Activated CD8-positive, alpha-beta memory T cell treated with anti-CD3 and anti-CD28 coated beads, Interleukin-2, amount 10 ng/mL, durations not matched to agents 7 days and 5 days (primary cell): ENCODE measurements at places on chromosomes 7 and 10.

GRCh38 chr10:79052291-79053080 lies 16.3 kb upstream of the ZMIZ1 start:
- no peak overlapping the region for H3K4me3 ChIP-seq
- no peak overlapping the region for H3K27ac ChIP-seq
- H3K4me1 ChIP-seq = peaks cover 23% of the 10 kb centered on the region
- DNase-seq = no peak

- no peak overlapping the region for H3K4me3 ChIP-seq
- DNase-seq = no peak
- H3K27me3 ChIP-seq = no peaks in the 10 kb centered on the region
- H3K36me3 ChIP-seq = peaks cover 11% of the 10 kb centered on the region
- peaks cover 19% of the 10 kb centered on the region for H3K4me1 ChIP-seq
These were observed 7.3 kb downstream of the MAFK start for GRCh38 chr7:1537535-1538412.

DNA sequence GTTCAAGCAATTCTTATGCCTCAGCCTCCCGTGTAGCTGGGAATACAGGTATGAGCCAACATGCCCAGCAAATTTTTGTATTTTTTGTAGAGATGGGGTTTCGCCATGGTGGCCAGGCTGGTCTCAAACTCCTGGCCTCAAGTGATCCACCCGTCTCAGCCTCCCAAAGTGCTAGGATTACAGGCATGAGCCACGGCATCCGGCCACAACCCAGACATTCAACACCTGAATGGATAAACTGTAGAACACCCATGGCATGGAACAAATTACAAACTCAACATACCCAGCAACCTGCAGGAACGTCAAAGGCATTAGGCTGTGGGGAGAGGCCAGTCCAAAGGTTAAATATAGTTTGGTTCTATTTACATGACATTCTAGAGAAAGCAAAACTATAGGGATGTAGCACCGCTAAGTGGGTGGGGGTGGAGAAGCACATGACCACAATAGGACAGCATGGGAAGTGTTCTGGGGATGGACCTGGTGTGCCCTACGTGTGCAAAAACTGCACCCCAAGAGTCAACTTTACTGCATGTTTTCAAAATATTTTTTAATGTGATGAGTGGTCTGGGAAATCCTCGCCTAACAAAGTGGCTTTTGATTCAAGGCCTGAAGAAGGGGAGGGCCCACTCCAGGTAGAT lies 6.5 kb upstream of the PGAM2 start:
- H3K27me3 ChIP-seq = no peaks in the 10 kb centered on the region
- DNase-seq = no peak
- no peak overlapping the region for H3K4me3 ChIP-seq
- no peak overlapping the region for H3K27ac ChIP-seq
- peaks cover 10% of the 10 kb centered on the region for H3K36me3 ChIP-seq
- H3K4me1 ChIP-seq = peaks cover 11% of the 10 kb centered on the region

DNA sequence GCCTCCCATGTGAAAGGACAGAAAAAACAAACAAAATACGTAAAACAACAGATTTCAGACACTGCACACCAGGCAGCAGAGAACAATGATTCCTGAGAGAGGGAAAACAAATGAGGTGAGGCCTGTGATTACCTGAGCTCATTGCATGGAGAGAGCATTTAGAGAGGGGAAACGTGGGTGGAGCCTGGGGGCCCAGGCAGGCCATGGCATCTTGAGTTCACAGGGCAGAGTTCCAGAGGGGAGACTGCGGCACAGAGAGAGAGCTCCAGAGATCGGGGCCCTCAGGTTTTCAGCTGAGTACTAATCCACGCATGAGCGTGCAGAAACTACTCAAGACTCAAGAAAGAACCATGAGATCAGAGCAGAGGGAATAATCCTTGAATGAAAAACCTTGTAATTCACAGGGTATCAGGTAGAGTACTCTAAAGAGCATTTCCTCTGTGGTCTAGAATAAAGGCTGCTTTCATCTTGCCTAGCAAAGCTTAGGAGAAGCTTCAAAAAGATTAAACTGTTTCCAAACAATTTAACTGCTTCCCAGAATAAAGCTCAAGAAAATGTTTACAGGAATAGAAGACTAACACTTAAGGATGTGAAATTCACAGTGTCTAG lies 46.6 kb upstream of the ARHGAP12 start:
- no peak overlapping the region for H3K4me3 ChIP-seq
- H3K36me3 ChIP-seq = peaks cover 1% of the 10 kb centered on the region
- no peaks in the 10 kb centered on the region for H3K27me3 ChIP-seq
- DNase-seq = no peak
- H3K27ac ChIP-seq = no peak overlapping the region
- peaks cover 22% of the 10 kb centered on the region for H3K4me1 ChIP-seq

DNA sequence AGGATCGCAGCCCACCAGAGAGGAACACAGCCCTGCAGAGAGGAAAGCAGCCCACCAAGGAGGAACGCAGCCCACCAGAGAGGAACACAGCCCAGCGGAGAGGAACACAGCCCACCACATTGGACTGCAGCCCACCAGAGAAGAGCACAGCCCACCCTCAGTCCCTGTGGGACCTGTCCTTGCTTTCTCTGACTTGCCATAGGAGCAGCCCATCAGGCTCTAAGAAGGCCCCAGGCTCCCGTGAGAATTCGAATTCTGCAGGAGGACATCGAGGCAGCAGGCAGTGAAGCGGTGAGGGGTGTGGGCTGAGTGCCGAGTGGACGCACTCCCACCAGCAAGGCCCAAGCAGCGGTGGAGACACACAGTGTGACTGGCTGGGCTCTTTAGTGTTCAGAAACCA lies 59.1 kb downstream of the HTR5A start:
- H3K4me3 ChIP-seq = no peak overlapping the region
- no peak for DNase-seq
- no peaks in the 10 kb centered on the region for H3K36me3 ChIP-seq
- peaks cover 6% of the 10 kb centered on the region for H3K27me3 ChIP-seq
- no peaks in the 10 kb centered on the region for H3K4me1 ChIP-seq

DNA sequence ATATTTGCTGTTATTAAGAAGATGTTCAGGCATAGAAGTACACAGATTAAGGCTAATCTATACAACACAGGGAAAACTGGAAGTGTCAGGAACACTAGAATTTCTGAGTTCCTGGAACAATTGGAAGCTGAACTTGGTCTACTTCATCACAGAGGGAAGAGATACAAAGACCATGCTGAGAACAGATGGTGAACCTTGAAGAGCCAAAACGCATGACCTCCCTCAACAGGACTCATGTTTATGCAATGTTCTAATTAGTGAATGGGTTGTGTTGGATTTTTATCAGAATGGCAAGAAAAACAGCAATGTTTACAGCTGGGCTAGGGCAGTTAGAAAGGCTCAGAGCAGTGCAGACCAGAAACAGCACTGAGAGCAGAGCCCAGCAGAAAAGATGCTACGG lies 94.9 kb downstream of the SFMBT2 start:
- peaks cover 27% of the 10 kb centered on the region for H3K36me3 ChIP-seq
- no peaks in the 10 kb centered on the region for H3K27me3 ChIP-seq
- H3K27ac ChIP-seq = no peak overlapping the region

DNA sequence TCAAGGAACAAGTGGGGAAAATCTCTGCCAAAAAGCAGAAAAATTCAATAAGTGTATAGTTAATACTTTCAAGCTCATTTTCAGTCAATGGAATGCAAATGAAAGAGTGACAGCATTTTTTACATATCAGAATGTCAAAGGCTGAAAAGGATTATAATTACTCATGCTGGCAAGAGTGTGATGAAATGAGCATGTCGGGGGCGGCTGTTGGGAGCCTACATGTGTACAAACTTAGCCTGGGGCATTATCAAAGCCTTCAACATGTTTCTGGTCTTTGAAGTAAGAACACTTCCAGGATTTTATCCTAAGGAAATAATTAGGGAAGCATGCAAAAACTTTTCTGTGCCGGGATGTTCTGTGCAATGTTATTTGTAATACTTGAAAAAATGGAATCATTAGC lies 221.7 kb upstream of the LYZL1 start:
- H3K36me3 ChIP-seq = no peaks in the 10 kb centered on the region
- DNase-seq = no peak
- H3K27ac ChIP-seq = no peak overlapping the region
- no peaks in the 10 kb centered on the region for H3K27me3 ChIP-seq
- H3K4me1 ChIP-seq = no peaks in the 10 kb centered on the region

DNA sequence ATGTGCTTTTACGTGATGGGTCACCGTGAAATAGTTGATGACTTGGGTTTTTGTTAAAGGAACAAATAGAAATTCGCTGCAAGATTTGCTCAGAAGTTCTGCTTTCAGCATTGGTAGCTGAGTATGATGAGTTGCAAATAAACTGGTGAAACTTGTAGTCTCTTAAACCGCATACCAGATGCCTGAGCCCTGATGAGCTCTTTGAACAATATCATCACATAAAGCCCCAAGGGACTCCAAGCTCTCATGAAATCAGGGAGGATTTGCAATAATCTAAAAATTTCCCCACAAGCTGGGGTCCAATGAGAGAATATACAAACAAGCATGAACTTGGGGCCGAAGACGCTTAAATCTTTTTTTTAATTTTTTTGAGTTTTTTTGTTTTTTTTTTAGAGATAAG lies 312.4 kb downstream of the CALN1 start:
- no peaks in the 10 kb centered on the region for H3K36me3 ChIP-seq
- H3K4me3 ChIP-seq = no peak overlapping the region
- H3K4me1 ChIP-seq = no peaks in the 10 kb centered on the region
- no peak for DNase-seq
- no peaks in the 10 kb centered on the region for H3K27me3 ChIP-seq

- H3K4me1 ChIP-seq = peaks cover 22% of the 10 kb centered on the region
- H3K27me3 ChIP-seq = peaks cover 58% of the 10 kb centered on the region
- no peak for DNase-seq
- H3K36me3 ChIP-seq = peaks cover under 1% of the 10 kb centered on the region
These were observed 787 bp upstream of the PLEKHA1 start for GRCh38 chr10:122373721-122374120.

- no peaks in the 10 kb centered on the region for H3K4me1 ChIP-seq
- DNase-seq = no peak
- no peak overlapping the region for H3K27ac ChIP-seq
- no peaks in the 10 kb centered on the region for H3K36me3 ChIP-seq
- H3K27me3 ChIP-seq = peaks cover 5% of the 10 kb centered on the region
These were observed 20.4 kb upstream of the LMTK2 start for GRCh38 chr7:98086281-98086718.

GRCh38 chr10:86756511-86757112 lies at the start of gene BMPR1A:
TSS of gene BMPR1A (plus strand) at chr10:86756619. CDS start at chr10:86876019, 119,400 bp downstream.
- peaks cover 19% of the 10 kb centered on the region for H3K27me3 ChIP-seq
- peaks cover 52% of the 10 kb centered on the region for H3K4me1 ChIP-seq
- peak within 1 kb of the TSS; percentile 82 for H3K27ac ChIP-seq
- no peak for DNase-seq

DNA sequence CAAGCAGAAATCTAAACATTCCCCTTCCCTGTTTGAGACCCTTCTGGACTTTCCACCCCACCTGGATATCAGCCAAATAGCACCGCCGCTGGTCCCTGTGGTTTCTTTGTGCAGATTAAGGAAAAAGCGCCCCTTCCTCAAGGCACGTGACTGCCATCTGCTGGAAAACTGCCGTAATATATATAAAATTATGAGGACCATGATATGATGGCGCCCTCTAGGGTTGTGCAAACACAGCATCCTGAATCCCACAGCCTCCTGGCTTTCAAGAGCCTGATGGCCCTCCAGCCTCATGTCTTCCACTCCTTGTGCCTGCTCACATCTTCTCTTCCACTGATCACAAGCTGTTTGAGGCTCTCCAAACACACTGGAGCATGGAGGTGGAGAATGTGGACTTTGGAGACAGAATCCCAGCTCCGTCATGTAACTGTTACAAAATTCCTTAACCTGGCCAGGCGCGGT lies 121.3 kb downstream of the MYL10 start:
- no peak overlapping the region for H3K4me3 ChIP-seq
- no peak overlapping the region for H3K27ac ChIP-seq
- no peaks in the 10 kb centered on the region for H3K36me3 ChIP-seq
- peak; percentile 56 for DNase-seq
- peaks cover 23% of the 10 kb centered on the region for H3K4me1 ChIP-seq
- H3K27me3 ChIP-seq = peaks cover 7% of the 10 kb centered on the region

DNA sequence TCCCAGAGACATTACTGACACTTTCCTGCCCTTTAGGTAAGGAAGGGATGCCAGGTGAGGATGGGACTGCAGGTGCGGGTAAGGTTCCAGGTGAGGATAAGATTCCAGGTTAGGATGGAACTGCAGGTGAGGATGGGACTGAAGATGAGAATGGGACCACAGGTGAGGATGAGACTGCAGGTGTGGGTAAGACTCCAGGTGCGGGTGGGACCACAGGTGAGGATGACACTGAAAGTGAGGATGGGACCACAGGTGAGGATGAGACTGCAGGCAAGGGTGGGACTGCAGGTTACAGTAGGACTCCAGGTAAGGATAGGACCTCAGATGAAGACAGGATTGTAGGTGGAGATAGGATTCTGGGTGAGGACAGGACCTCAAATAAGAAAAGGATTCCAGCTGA lies 322.3 kb downstream of the WDR37 start:
- peaks cover 31% of the 10 kb centered on the region for H3K27me3 ChIP-seq
- peak; percentile 11 for DNase-seq
- no peak overlapping the region for H3K27ac ChIP-seq
- H3K4me3 ChIP-seq = no peak overlapping the region
- H3K36me3 ChIP-seq = no peaks in the 10 kb centered on the region
- H3K4me1 ChIP-seq = no peaks in the 10 kb centered on the region

- H3K4me3 ChIP-seq = no peak overlapping the region
- no peak for DNase-seq
- no peaks in the 10 kb centered on the region for H3K4me1 ChIP-seq
- H3K27me3 ChIP-seq = no peaks in the 10 kb centered on the region
- no peaks in the 10 kb centered on the region for H3K36me3 ChIP-seq
These were observed 392.1 kb upstream of the MTPN start for GRCh38 chr7:136369225-136369624.

- no peak for DNase-seq
- H3K4me1 ChIP-seq = no peaks in the 10 kb centered on the region
- no peaks in the 10 kb centered on the region for H3K27me3 ChIP-seq
- H3K27ac ChIP-seq = no peak overlapping the region
- no peaks in the 10 kb centered on the region for H3K36me3 ChIP-seq
- no peak overlapping the region for H3K4me3 ChIP-seq
These were observed 110.1 kb downstream of the CD36 start for GRCh38 chr7:80748363-80749042.

GRCh38 chr7:12719141-12719919 lies 31.9 kb downstream of the ARL4A start:
- H3K27ac ChIP-seq = peak overlapping the region; percentile 49
- no peak overlapping the region for H3K4me3 ChIP-seq
- H3K36me3 ChIP-seq = peaks cover 12% of the 10 kb centered on the region
- no peaks in the 10 kb centered on the region for H3K27me3 ChIP-seq

GRCh38 chr10:97923476-97923875 lies 73.8 kb downstream of the GOLGA7B start:
- H3K27me3 ChIP-seq = peaks cover 14% of the 10 kb centered on the region
- H3K4me3 ChIP-seq = no peak overlapping the region
- no peak overlapping the region for H3K27ac ChIP-seq
- no peak for DNase-seq

GRCh38 chr7:149228831-149229471 lies 10.5 kb upstream of the ZNF212 start:
- peaks cover 3% of the 10 kb centered on the region for H3K27me3 ChIP-seq
- no peak for DNase-seq
- H3K36me3 ChIP-seq = peaks cover 13% of the 10 kb centered on the region
- H3K27ac ChIP-seq = no peak overlapping the region

DNA sequence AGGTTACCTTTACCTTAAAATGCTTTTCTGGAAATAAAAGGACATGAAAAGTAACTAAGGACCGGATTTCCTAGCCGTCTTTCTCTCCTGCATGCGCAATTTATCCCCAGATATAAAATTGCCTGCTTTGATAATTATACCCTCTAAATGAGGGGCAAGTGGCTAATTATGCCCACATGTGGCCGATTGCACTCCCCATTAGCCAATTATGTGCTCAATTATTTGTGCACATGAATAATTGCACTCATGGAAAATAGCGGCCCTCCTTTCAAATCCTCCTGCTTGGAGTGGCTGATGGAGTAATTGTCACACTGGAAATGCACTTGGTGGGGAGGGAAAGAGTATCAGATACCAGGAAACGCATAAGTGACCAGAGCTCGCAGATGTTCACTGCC lies 66.4 kb upstream of the ATRNL1 start:
- no peaks in the 10 kb centered on the region for H3K36me3 ChIP-seq
- H3K4me1 ChIP-seq = no peaks in the 10 kb centered on the region
- peaks cover 11% of the 10 kb centered on the region for H3K27me3 ChIP-seq
- no peak for DNase-seq
